COLO829 (cell line): ENCODE measurements at places on chromosomes 4 and X.

GRCh38 chrX:151879856-151880255, 32.8 kb upstream of the MAGEA4 start:
- no peak for DNase-seq

- no peak for DNase-seq
Measured at GRCh38 chrX:23503835-23504539, 163.3 kb upstream of the PRDX4 start.

GRCh38 chr4:144289667-144290428, 149.3 kb upstream of the GYPA start:
- DNase-seq: no peak

DNA sequence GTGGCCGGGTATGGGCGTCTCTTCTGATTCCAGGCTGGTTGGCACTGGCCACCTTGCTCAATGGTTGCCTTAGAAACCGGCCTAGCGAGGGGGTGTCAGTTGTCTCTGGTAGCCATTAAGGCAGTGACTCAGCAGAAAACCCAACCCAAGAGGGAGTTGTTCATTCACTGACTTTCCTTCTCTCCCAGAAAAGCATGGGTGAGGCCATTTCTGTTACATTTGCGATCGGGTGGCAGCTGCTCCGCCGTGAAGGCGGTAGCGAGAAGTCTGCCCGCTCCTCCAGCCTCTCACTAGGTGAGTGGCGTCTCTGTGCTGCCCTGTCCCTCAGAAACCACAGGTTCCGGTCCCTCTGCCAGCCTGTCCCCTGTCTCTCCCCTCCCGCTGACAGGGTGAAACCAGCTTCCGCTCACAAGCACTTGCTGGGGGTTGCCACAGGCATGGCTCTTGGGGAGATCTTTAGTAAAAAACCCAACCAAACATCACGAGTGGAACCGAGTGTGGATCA, 17.4 kb downstream of the IRAK1 start:
- peak; percentile 18 for DNase-seq

- DNase-seq: no peak
Measured at GRCh38 chrX:18353931-18354368, 538 bp downstream of the SCML2 start.

DNA sequence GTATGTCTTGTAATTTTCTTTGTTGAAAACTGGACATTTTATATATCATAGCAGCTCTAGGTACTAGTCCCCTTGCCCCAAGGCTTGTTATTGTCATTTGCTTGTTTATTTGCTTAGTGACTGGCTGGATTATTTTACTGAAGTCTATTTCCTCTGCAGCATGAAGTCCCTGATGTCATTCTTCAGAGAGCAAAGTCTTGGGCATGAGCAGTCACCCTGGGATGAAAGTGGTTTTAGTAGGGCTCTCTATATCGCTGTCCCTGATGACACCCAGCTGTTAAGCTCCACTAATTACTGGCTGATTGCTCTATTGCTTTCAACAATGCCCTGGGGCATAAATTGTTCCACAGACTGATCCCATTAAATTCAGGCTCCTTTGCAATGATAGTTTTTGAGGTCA, 113.5 kb upstream of the USP9X start:
- no peak for DNase-seq

DNA sequence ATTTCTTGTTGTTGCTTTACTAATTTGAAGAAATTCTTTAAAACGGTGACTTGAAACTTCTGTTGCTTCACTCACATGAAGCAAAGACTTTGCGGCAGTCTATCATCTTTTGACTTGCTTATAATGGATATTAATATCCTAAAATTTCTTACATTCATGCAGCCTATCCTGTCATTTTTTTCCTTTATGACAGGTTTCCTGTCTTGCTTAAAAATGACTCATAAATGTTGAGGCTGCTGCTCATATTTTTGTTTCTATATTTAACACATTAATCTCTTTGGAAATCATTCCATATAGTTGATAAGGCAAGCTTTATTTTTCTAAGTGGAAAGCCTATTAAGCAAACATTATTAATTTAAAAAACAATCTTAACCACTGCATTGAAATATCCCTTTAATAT, 176.6 kb upstream of the GALNTL6 start:
- DNase-seq: no peak

DNA sequence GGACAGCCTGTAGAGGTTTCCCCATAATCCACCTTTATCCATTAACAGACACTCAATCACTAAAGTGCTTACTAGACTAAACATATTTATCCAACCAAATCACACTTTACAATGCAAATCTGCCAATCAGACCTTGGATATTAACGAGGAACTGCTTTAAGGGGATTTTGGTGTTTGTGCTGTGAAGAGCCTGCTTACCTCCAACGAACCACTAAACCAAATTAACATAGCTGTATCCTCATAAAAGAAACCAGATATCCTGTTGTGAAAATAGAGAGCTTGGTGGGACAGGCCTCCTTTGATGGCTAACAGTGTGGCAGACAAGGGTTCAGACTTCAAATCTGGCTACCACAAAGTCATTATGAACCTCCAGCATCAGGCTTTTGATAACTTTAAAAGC, 252.6 kb upstream of the HAND2 start:
- DNase-seq: no peak

DNA sequence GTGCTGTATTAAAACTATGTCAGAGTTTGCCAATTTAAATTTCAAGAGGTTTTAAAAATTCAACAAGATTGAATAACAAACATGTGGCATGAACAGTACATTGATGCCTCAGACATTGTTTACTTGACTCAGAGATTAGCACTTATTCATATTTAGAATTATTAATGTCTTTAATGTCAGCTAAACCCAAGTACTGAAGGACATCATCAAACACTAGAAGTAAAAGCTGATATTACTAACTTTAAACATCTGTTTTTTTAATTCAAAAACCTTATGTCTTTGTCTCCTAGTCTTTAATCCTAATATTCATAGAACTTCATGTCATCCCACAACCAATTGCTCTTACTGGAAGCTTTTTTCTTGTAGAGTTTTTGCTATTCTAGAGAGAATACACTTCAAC, 406.2 kb upstream of the PCDH7 start:
- DNase-seq: no peak

GRCh38 chrX:17601441-17602200, 135.7 kb upstream of the SCML1 start:
- DNase-seq: no peak

- DNase-seq: no peak
Measured at GRCh38 chr4:75251547-75251946, 262.7 kb downstream of the RCHY1 start.

- no peak for DNase-seq
Measured at GRCh38 chr4:73139991-73140390, 70.5 kb upstream of the COX18 start.

- DNase-seq: no peak
Measured at GRCh38 chr4:1395941-1396805, 10.1 kb downstream of the NKX1-1 start.

DNA sequence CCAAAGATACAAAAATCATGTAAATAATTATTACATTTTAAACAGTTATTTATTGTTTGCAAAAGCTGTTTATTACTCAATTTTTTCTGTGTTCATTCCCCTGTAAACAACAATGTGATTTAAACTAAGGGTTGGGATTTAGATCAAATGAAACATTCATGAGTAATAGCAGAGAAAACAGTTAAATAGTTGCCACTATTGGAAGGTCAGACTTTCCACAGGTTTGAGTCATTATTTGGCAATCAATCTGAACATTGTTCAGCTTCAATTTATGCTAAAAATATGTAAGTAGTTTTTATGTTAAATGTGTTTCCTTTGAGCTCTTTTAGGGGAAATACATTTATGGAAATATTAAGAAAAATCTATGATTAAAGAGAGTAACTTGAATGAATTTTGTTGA, 144.9 kb downstream of the STIM2 start:
- DNase-seq: peak; percentile 40

DNA sequence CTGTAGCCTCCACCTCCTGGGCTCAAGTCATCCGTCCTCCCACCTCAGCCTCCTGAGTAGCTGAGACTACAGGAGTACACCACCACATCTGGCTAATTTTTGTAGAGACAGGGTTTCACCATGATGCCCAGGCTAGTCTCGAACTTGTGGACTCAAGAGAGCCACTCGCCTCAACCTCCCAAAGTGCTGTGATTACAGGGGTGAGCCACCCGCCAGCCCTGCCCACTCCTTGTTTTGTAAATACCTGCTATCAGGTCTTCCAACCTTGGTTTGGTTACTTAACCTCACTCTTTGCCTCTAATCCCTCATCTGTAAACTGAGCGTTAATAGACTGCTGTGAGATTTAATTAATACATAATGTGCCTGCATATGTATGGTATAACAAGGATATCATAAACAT, 803 bp downstream of the CNGA1 start:
- no peak for DNase-seq

GRCh38 chr4:95264843-95265242, 283.9 kb downstream of the UNC5C start:
- DNase-seq: no peak

DNA sequence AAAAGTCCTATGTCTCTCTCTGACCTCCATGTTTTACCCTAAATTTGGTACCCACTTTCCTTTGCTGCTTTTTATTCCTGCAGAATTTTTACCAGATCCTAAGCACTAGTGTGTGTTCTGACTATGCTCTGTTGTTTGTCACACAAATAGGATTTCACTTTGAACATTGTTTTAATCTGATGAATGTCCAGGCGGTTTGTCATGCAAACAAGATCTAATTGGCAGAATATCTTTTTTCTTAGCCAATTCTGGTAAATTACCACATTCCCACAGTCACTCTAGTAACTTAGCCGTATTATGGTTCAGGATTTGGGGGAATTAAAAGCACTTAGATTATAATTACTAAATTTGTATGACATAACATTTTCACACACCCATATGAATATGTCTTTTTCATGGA, 557.2 kb upstream of the BOD1L1 start:
- DNase-seq: no peak

DNA sequence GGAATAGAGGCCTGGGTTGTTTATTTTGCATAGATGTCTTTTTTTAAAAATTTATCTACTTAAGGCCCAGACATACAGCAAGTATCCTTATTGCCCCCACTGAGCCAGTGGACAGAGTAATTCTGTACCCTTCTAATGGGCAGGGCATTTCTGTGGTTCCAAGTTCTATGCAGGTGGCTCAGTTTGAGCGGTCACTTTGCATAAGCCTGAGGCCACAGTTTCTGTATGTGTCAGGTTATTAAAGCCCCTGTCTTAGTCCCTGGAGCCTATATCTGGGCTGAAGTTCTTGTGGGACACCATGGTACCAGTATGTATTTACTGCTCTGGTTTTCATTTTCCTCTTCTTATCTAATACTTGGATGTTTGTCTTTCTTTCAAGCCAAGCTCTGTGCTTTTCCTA, 168.8 kb downstream of the MID1IP1 start:
- no peak for DNase-seq
